Endothelial cell (in vitro differentiated cells): ENCODE measurements at places on chromosomes 2 and 18. TPM values are rescaled to one million over a fixed set of nuclear protein-coding genes. Genes with fewer than 3 reads are reported as not detected.

DNA sequence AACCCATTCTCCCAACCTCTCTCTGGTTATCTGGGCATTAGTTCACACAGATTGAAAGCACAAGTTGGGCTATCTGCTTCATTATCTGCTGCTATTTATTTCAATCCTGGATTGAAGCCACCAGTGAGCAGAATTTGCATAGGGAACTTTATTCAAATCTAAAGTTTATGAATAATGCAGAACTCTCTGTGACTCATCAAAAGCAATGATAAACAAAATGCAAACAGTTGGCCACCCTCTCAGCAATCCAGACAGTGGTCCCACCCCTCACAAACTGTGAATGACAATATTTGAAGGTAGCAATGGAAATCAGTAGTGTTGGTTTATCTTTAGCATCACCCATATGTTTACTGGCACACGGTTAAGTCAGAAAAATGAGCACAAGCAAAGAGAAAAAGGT, 106.8 kb upstream of the TMEM178A start:
- H3K27ac ChIP-seq = no peak overlapping the region
- H3K27me3 ChIP-seq = no peaks in the 10 kb centered on the region
- H3K4me3 ChIP-seq = no peak overlapping the region
- H3K4me1 ChIP-seq = no peaks in the 10 kb centered on the region
- H3K36me3 ChIP-seq = no peaks in the 10 kb centered on the region
- no peak for DNase-seq

DNA sequence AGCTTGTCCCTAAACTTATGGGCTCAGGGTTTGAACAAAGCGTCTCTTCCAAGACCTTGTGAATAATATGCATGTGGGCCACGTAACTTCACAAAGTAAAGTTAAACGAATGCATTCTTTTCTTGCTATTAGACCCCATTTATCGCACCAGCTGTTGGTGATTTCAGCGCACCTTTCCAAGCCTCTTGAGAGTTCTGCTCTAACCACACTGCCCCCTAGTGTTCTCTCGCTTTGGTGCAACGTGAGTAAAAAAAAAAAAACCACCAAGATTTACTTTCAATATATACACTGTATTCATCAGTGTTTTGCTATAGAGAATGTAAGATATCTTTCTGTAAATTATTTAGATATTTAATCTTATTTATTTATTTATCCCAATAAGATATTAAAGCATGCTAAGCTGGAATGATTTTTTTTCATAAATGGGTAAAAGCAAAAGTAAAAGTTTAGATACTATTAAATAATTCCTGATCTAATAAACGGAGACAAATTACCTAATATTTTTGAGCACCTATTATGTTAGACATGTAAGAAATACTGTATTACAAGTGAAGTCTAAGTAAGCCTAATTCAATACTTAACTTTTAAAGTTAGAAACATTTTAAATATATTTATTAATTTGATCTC, 459.5 kb downstream of the DLGAP1 start:
- no peak overlapping the region for H3K27ac ChIP-seq
- H3K27me3 ChIP-seq = no peaks in the 10 kb centered on the region
- H3K4me1 ChIP-seq = peaks cover 5% of the 10 kb centered on the region

DNA sequence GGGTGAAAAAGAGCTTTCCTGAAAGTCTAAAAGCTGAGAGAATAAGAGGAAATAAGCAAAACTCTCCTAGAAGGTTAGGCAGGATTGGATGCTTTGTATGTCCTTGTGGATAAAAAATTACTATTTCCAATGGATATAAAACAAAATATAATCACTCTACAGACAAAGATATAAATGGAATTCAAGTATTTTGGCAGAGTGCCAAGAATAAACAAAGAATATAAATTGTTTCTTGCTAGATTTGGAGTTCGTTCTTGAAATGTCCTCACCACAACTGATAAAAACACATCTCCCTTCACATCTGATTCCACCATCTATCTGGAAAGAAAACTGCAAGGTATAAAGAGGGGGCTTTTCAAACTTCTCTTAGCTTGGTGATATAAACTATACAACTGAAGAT, 13.3 kb downstream of the SULT1C3 start:
- H3K4me1 ChIP-seq = no peaks in the 10 kb centered on the region
- no peak overlapping the region for H3K27ac ChIP-seq
- H3K4me3 ChIP-seq = no peak overlapping the region
- no peaks in the 10 kb centered on the region for H3K27me3 ChIP-seq

DNA sequence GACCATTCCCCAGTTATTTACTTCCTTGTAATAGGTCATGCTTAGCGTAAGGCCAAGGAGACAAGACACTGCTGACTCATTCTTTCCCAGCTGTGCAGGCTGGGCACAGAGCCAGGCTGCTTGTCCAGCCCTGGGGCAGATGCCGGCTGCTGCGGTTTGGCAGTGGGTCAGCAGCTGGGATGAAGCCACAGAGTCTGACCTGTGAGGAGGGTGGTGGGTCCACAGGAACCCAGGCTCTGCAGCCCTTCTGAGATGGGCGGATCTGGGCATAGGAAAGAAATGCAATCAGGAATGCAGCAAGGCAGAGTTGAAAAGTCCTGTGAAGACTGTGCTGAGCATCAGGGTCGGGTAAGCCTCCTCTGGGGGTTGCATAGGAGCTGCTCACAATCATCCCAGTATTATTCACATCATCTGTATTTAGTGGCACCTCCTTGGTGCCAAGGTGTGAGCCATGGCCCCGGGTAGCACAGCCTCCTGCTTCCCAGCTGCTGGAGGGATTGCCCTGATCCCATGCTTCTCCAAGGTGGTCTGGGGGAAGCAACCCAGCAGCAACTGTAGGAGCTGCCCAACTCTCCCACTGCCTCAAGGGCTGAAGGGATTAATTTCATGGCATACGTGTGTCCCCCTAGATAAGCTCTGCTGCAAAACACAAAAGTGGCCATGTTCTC, 139.0 kb downstream of the DDX1 start:
- no peak for DNase-seq
- H3K27ac ChIP-seq = no peak overlapping the region
- H3K4me3 ChIP-seq = no peak overlapping the region

- no peaks in the 10 kb centered on the region for H3K27me3 ChIP-seq
- H3K27ac ChIP-seq = no peak overlapping the region
- H3K4me1 ChIP-seq = peaks cover 21% of the 10 kb centered on the region
- no peaks in the 10 kb centered on the region for H3K36me3 ChIP-seq
- no peak overlapping the region for H3K4me3 ChIP-seq
Measured at GRCh38 chr2:119764832-119765231, 5.1 kb downstream of the PTPN4 start.

DNA sequence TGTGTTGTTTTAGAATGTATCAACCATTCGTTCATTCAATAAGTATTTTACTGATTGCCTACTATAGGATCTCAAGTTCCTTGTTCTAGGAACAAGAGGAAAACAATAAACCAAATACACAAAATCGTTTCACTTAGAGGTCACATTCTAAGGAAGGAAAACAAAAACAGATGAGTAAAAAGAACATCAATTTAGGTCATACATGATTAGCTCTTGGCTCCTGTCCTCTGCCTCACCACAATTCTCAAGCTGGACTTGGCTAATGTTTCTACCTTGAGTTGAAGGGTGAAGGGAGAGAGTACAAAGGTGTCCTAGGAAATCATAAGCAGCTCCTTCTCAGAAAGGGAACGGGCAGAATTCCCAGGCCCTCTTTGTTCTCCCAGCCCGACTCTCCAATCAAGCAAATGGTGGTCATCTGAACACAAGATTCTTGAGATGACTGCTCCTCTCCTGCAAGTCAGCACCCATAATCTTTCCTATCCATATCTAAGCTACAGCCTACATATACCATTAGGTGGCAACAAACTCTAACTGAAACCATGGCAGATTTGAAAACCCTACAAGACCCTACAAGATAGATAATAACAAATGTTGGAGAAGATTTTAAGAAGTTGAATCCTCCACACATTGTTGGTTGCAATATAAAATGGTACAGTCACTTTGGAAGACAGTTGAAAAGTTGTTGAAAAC, 76.0 kb downstream of the CBLN2 start:
- H3K27ac ChIP-seq = no peak overlapping the region
- H3K36me3 ChIP-seq = no peaks in the 10 kb centered on the region
- DNase-seq = no peak
- H3K27me3 ChIP-seq = peaks cover 1% of the 10 kb centered on the region

DNA sequence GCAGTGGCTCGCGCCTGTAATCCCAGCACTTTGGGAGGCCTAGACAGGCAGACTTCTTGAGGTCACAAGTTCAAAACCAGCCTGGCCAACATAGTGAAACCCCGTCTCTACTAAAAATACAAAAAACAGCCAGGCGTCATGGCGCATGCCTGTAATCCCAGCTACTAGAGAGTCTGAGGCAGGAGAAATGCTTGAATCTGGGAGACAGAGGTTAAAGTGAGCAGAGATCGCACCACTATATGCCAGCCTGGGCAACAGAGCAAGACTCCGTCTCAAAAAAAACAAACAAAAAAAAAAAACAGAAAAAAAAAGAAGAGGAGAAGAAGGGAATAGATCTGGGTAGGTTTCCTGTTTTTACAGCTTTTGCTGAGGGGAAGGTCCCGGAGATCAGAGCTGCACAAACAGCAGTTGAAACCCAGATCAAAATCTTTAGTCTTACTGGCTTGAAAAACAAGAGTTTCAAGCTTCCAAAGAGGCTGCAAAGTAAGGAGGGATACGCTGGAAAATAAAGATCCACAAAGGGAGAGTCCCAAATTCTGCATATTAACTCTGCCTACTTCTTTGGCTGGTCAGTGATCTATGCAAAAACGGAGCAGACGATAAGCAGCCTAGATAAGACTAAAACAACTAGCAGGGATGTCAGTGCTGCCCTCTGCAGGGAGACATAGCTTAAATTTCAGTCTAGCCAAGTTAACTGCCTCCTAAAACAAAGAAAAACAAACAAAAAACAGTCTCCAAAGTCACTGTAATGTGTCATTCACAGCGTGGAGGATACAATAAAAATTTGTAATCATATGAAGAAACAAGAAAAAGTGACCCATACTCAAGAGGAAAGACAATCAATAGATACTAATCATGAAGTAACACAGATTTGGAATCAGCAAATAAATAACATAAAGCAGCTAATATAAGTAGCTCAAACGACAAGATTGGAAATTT, 74.1 kb downstream of the TLK1 start:
- H3K4me3 ChIP-seq = peak overlapping the region; percentile 53
- H3K27me3 ChIP-seq = no peaks in the 10 kb centered on the region
- peak overlapping the region; percentile 78 for H3K27ac ChIP-seq
- peak; percentile 62 for DNase-seq
- H3K36me3 ChIP-seq = peaks cover 6% of the 10 kb centered on the region

DNA sequence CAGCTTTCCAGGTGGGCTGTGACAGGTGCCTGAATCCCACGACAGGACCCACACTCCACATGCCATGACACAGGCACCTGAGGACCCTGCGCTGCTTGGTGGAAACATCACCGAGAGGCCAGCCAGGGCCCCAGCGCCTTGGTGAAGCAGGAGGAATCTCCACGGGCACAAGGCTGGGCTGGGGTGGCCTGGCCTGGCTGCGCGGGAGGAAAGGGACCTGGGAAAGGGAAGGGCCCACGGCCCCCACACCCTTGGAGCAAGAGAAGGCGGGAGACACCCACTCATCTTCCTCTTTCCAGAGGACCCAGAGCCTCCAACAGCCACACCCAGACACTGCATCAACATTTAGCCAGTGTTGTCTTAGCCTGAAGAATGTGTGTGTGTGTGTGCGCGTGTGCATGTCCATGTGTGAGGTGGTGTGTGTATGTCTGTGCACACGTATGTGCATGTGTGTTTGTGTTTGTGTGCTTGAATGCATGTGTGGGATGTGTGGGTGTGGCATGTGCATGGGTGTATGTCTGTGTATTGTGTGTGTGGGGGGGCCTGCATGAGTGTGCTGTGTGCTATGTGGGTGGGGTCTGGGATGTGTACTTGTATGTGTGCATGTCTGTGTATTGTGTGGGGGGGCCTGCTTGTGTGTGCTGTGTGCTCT, 6.3 kb upstream of the OTOS start:
- H3K27me3 ChIP-seq = peaks cover 3% of the 10 kb centered on the region
- no peaks in the 10 kb centered on the region for H3K4me1 ChIP-seq
- peak overlapping the region; percentile 9 for H3K27ac ChIP-seq

DNA sequence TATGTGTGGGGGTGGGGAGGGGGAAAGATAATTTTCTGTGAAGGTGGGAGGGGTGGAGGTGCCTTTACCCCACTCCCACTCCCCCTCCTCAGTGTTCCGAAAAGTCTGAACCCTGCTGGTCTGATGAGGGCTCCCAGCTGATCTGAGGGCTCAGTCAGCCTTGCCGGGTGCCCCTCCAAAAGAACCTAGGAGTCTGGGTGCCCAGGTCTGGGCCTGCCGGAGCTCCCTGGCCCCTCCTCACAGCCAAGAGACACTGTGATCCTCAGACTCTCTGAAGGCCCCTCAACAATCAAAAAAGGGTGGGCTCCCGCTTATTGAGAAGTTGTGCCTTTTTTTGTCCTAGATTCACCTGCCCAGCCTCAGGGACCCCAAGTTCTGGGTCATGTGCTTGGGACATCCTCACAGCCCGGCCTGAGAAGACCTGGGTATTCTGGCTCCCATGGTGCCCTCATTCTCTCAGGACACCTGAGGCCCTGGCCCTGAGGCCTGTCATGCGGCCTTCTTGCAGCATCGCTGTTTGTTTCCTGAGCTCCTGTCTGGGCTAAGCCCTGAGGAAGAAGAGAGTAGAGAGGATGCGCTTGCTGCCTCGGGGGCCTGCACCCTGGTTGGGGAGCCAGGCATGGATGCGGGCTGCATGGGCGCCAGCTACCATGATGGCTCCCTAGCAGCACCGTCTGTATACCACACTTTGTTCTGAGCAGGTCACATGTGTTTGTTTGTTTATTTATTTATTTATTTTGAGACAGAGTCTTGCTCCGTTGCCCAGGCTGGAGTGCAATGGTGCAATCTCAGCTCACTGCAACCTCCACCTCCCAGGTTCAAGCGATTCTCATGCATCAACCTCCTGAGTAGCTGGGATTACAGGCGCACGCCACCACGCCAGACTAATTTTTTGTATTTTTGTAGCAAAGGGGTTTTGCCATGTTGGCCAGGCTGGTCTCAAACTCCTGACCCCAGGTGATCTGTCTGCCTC, 44.0 kb downstream of the SDC1 start:
- H3K36me3 ChIP-seq = no peaks in the 10 kb centered on the region
- H3K27me3 ChIP-seq = peaks cover 6% of the 10 kb centered on the region
- no peak overlapping the region for H3K27ac ChIP-seq
- no peak overlapping the region for H3K4me3 ChIP-seq

GRCh38 chr2:202721621-202722020, 86.9 kb downstream of the FAM117B start:
- no peaks in the 10 kb centered on the region for H3K4me1 ChIP-seq
- H3K36me3 ChIP-seq = no peaks in the 10 kb centered on the region
- no peak for DNase-seq
- H3K27me3 ChIP-seq = no peaks in the 10 kb centered on the region
- no peak overlapping the region for H3K4me3 ChIP-seq
- H3K27ac ChIP-seq = no peak overlapping the region

DNA sequence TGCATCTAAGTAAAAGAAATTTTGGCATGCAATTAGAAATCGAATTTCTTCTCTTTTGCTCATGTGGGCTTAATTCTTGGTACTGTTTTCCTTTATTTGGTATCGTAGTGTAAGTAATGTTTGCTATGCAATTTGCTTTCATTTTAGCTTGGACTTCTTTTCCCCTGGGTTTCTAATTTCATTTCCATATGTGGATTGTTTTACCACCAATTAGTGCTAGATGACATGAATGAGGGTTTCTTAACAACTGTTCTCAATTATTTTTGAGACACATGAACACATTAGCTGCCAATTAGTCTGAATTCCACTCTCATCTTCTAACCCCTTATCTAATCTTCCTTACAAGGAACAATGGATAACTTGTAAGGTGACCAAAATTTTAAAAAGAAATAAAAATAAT, 1047.2 kb upstream of the PIK3C3 start:
- H3K4me1 ChIP-seq = peaks cover 1% of the 10 kb centered on the region
- no peaks in the 10 kb centered on the region for H3K36me3 ChIP-seq
- no peak for DNase-seq
- no peak overlapping the region for H3K4me3 ChIP-seq

The IL1R2 gene
- total RNA-seq = not detected

The PTCD3 gene
- total RNA-seq = 80.9 TPM

The CDC42EP3 gene
- total RNA-seq = 53.1 TPM

The ARHGEF33 gene
- 0.69 TPM for total RNA-seq
